ENCODE measurements at places on chromosomes 12 and 14. TPM values are rescaled to one million over a fixed set of nuclear protein-coding genes. Genes with fewer than 3 reads are reported as not detected.

The FSCB gene
- 0.12 TPM for total RNA-seq

The CBLN3 gene
- 3.4 TPM for total RNA-seq

The TARBP2 gene
- total RNA-seq, result 82.0 TPM

The IFI27L1 gene
- 7.8 TPM for total RNA-seq

DNA sequence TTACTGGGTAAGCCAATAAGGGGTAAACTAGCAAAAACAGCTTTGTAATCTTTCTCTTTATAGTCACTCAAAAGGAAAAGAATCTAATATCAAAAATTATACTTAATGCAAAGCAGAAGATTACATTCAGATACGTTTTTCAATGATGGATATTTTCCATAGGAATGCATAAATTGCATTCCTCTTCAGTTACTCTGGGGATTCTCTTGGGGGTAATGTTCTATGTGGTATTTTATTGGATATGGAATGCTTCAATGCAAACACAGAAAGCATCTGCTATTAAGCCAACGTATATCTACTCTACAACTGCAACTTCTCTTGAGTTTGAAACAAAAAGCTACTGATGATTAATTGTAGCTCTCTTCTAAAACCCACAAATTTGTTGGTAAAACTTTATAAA is 106.0 kb downstream of the SLC41A2 start:
- no peak for DNase-seq

DNA sequence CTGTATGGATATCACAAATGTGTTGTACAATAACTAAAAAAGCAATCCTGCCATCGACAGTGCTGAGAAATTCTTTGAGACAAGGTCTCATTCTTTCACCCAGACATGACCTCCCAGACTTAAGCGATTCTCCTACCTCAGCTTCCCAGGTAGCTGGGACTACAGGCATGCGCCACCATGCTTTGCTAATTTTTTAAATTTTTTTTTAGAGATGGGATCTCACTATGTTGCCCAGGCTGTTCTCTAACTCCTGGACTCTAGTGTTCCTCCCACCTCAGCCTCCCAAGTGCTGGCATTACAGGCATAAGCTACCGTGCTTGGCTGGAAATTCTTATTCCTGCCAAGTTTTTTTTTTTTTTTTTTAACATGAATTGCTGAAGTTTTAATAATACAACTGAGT is 16.5 kb upstream of the NOXRED1 start:
- no peak for DNase-seq

GRCh38 chr12:39095636-39096330 is 190.4 kb upstream of the CPNE8 start:
- no peak for DNase-seq

DNA sequence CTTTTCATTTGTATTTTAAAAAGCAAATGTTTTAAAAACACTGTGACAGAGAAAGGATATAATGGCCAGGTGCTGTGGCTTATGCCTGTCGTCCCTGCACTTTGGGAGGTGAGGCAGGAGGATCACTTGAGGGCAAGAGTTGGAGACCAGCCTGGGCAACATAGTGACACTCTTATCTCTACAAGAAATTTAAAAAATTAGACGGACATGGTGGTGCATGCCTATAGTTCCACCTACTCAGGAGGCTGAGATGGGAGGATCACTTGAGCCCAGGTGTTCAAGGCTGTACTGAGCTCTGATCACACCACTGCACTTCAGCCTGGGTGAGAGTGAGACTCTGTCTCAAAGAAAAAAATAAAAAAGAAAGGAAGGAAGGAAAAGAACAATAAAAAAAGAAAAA is 7.8 kb downstream of the RFX4 start:
- DNase-seq, result no peak

GRCh38 chr12:92124689-92125029 is 21.0 kb downstream of the BTG1 start:
- no peak for DNase-seq

DNA sequence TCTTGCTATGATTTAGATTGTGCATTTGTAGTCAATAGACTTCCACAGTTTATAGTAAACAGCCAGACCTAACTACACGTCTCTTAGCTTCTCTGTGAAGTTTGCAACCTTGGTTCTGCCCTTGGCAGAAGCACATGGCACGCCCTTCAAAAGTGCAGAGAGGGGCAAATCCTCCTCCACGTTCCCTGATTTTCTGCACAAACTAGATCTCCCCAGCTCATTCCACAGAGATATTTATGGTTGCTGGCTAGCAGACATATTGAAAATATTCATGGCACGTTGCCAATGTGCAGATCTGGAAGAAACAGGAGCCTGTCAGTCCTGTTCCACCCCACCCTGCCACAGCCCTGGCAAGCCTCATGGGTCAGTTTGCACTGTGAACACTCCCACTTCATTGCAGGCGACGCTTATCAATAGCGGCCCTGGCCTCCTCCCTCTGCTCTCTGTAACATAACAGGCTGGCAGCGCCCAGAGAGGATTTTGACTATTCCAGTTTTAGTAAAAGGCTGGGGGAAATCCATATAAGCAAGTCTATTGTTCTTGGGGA is 6.5 kb upstream of the LGALS3 start:
- DNase-seq, result peak; percentile 93

GRCh38 chr12:93376436-93377251 is 1.1 kb upstream of the NUDT4 start:
- peak; percentile 21 for DNase-seq

DNA sequence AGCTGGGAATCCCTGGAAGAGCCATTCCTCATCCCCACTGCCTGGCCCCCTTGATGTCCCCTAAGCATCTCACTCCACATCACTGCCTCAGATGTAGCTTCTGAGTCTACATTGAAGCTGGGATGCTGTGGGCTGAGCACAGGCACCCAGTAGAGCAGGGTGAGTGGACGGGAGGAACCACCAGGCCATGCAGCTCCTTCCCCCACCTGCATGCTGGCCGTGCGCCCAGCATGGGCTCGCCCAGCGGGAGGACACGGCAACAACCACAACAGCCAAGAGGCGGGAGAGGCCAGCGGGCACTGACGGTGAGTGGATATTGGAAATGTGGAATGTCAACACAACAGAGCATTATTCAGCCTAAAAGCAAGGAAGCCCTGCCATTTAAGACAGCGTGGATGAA is 310.9 kb downstream of the ADGRD1 start:
- peak; percentile 66 for DNase-seq

- peak; percentile 85 for DNase-seq
Observed at GRCh38 chr14:22391908-22392565, 197.0 kb downstream of the DAD1 start.

DNA sequence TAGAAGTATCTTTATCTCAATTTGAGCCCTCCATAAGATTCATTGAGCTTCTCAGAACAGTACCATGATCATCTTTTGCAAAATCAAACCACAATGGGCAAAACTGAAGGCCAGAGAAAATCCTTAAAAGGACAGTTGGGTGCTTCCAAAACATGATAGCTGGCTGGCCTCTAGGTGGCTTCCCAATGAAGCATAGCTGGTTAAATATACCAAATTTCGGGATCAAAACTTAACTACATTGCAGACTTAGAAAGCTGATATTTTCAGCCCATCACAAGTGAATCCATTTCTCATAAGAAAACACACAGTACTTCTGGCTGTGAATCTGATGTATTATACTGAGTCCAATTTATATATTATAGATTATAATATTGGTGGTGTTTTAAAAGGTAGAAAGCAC is 15.3 kb upstream of the PIK3C2G start:
- peak; percentile 33 for DNase-seq

- no peak for DNase-seq
Observed at GRCh38 chr14:71885301-71885700, 46.9 kb upstream of the RGS6 start.

- DNase-seq, result no peak
Observed at GRCh38 chr12:101967506-101967905, 90.1 kb downstream of the DRAM1 start.

DNA sequence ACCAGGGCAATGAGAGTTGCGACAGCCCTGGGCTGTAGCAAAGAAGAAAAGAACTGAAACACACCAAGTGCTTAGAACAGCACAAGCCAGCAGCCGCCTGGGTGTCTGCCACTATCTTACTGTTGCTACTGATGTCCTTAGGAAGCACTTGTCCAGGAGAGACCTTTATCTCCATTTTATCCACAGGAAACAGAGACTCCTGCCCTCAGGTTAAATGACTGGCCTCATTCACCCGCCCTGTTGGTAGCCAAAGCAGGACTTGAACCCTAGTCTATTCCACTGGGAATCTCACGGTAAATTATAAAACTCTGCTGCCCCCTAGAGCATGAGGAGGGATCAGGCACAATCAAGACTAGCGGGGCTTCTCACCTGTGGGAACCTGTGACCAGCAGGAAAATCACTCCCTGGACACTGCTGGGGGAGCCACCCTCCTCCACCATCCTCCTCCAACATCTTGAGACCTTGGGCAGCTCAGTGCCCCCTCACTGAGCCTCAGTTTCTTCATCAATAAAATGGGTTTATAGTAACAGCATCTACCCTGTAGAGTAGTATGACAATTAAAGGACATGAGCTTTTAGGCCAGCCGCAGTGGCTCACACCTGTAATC is 20.5 kb upstream of the TESC start:
- DNase-seq, result peak; percentile 73

GRCh38 chr14:56168007-56168616 is 49.9 kb downstream of the PELI2 start:
- DNase-seq, result no peak

Measured in PC-3 (cell line).